ENCODE measurements at places on chromosomes 12 and 14.

DNA sequence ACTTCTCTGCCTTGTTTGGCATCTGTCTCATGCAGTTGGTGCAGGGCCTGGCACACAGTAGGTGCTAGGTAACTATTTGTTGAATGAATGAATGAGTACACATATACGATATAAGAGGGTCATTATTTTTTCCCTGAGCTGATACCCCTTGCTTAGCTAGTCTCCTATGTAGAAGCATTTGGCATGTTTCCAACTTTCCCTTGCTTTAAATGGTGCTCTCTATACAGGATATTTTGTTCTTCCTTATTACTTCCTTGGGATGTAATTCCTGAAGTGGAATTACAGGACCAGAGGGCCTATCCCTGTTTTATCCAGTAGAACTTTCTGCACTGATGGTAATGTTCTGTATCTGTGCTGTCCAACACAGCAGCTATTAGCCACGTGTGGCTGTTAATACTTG lies 250.1 kb upstream of the PWP1 start:
- DNase-seq: no peak

- DNase-seq: no peak
Observed at GRCh38 chr12:65275627-65276026, 2.9 kb upstream of the MSRB3 start.

- DNase-seq: no peak
Observed at GRCh38 chr14:28375295-28375694, 391.3 kb upstream of the FOXG1 start.

DNA sequence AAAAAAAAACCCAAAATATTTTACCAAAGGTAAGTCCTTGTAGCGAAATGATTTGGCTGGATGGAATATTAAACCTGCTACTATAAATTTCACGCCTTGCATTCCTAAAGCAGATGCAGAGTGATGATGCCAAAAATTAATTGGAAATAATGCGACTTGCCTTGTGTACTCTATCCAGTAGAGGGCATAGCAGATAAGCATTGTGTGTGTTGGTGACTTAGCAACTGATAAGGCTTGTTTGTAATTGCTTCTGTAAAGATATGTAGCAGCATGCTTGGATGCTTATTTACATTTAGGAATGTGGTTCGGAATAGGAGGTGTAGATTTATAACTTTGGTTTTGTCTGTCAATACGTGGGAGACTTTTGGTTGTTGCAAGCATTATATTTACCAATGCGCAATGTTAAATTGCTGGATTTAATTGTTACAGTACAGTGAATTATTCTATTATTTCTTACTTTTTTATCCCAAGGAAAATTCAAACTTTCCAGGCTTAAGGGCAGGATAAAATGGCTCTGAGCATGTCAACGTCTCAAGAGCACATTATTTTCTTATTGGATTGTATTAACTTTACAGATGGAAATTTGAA lies 80.5 kb downstream of the TMEM260 start:
- DNase-seq: peak; percentile 11

DNA sequence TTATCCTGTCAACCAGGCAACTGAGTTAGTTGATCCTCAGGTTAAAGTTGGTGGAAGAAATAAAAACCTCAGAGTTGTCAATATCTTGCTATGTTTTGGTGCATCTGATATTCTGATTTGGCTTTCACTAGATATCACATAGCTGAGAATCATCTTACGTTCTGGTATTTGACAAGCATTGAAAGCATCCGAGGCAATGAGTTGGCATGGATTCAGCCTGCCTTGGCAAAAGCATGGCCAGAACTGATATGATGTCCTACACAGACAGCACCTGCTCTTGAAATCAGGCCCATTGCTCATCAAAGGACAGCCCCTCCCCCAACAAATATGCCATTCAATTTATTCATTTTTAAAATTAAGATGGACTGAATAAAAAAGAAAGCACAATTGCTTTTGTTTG lies 320.7 kb upstream of the ATP2B1 start:
- no peak for DNase-seq

DNA sequence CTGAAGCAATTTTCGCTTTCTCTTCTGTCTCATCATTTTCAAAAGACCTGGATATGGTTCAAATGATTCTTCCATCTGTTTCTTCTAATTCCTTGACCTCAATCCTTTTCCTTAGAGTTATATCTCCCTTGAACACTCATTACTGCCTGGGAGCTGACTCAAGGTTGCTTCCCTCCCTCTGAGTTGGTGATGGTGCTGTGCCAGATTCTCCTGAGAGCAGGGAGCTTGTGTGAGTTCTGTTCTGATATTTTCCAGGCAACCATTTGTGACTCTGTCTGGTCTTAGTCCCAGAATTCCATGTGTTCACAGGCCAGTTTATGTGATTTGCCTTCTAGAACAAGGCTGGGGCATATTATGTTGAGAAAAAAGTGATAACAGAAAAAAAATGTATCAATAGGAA lies 505.1 kb upstream of the SYT1 start:
- DNase-seq: no peak

- no peak for DNase-seq
Observed at GRCh38 chr12:2261708-2262107, 208.9 kb downstream of the CACNA1C start.

DNA sequence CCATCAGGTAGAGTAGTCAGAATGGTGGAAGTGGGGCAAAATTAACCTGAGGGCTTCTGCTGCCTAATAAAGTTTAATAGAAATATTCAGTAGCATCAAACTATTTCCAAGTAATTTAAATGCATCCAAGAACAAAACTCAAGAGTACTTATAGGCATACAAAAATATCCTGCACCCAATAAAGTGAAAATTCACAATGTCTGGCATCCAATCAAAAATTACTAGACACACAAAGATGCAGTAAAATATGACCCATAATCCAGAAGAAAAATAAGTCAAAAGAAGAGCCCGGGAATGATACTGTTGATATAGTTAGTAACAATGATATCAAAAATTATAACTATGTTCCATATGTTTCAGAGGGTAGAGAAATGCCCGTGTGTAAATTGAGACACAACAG lies 95.3 kb downstream of the TMEM117 start:
- DNase-seq: no peak

GRCh38 chr14:29734732-29735131 lies 192.9 kb downstream of the PRKD1 start:
- no peak for DNase-seq

DNA sequence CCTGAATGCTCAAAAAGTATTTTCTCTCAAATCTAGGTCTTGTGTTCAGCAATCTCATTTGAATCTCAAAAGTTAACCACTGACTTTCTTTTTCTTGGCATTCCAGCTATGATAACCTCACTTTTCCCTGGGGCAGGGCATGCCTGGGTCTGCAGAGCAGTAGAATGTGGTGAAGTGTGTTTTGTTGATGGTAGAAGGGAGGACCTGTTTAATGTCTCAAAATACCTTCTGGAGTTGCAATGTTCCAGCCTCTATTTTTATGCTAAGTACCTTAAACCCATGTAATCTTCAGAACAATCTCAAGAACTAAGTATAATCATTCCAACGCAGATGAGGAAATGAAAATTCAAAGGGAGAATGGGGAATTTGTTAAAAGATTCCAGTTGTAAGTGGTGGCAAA lies 82.1 kb upstream of the FUT8 start:
- DNase-seq: no peak

- no peak for DNase-seq
Observed at GRCh38 chr14:97442363-97442762, 645.2 kb downstream of the VRK1 start.

- no peak for DNase-seq
Observed at GRCh38 chr12:74889563-74890236, 319.9 kb downstream of the KCNC2 start.

GRCh38 chr12:42756841-42757623 lies 167.5 kb upstream of the PRICKLE1 start:
- no peak for DNase-seq

DNA sequence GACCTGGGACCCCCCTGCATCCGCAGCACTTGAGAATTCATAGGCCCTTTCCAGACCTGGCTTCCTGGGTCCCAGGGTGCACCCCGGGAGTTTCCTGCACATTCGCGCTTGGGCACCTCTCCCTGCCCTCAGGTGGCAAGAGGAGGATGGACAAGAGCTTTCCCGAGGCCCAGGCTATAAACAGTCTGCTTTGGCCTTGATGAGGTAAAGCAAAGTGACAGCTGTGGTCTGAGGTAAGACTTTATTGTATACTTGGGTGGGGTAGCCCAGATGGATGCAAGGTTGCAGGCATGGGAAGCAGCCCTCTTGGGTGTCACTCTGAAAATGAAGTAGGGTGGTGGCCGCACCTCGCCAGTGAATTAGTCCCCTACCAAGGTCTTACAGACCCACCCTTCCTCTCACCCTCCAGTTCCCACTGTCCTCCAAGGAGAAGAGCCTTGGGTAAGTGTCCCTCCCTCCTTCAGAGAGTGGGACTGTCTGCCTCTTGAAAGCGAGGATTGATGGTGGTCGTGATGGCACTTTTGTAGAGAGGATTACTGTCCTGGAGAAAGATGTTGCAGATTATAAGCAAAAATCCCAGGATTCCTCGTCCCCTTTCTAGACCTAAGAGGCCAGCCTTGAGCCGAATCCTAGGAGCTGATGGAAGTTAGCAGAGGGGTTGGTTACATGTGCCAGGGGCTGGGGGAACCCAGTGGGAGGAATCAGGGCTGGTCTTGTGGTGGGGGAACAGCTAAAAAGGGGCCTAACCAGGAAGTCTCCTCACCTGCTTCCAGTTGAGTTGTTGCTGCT lies 10.6 kb upstream of the CSAD start:
- no peak for DNase-seq

DNA sequence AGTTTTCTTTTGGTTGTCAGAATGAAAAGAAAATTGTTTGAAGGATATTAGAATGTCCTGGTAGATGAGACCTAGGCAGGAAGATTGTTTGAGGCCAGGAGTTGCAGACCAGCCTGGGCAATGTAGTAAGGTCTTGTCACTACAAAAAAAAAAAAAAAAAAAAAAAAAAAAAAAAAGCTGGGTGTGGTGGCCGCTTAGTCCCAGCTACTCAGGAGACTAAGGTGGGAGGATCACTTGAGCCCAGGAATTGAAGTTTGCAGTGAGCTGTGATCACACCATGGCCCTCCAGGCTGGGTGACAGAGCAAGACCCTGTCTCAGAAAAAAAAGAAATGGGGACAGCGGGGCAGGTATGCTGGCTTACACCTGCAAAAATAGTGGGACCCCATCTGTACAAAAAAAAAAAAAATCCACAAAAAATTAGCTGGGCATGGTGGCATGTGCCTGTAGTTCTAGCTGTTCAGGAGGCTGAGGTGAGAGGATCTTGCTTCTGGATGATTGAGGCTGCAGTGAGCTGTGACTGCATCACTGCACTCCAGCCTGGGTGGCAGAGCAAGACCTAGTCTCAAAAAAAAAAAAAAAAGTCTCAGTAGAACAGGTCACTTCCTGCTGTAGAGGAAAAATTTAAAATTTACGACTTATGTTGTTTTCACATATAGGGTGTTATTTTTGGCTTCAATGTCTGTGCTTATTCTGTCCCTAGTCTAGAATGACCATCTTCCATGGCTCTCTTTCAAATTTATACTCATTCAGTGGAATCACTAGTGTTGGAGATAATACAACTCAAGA lies 70.7 kb downstream of the PPHLN1 start:
- no peak for DNase-seq

- DNase-seq: no peak
Observed at GRCh38 chr12:2976581-2976996, 17.4 kb downstream of the TEAD4 start.

GRCh38 chr14:93231129-93231979 lies 24.3 kb downstream of the UBR7 start:
- peak; percentile 70 for DNase-seq

DNA sequence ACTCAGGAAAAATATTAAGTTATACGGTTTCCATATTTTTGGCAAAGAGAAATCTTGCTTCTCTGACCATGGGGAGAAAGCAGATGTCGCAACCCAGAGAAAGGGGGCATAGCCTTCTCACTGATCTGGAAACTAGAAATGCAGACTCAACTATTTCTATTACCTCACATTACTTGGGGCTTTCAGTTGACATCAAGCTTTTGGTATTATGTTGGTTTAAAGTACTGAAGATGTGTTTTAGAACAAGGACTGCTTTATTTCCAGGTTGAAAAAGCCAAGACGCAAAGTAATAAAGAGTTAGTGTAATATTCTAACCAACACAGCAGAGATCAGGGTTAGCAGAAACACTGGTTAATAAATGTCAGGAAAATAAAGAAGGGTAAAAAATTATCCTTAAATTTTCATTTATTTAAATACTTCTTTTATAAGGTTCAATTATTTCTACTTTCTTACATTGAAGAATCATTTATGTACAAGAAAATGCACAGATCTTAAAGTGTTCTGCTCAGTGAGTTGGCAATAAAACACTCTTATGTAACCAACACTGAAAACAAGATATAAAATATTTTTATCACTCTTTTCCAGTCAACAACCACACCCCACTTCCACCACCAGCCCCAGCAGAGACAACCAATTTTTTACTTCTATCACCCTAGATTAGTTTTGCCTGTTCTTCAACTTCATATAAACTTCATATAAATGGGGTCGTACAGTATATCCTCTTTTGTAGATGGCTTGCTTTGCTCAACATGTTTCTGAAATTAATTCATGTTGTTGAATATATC lies 26.0 kb downstream of the DCP1B start:
- DNase-seq: no peak

GRCh38 chr14:90568405-90568804 lies 171.6 kb downstream of the CALM1 start:
- DNase-seq: no peak

DNA sequence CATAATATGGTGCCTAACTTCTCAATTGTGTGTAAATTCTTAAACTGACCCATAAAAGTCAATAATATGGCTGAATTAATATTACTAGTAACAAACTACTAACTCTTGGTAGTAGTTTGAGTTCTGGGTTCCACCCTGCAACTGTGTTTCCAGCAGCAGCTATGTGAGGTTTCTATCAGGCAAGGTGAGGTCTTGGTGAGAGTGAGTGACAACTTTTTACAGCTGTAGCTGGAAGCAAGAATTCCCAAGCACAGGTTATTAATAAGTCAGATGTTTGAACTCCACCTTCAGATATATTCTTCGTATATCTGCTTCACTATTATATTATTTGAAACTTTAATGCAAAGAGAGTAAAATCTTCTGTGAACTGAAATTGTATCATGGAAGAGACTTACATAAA lies 43.8 kb downstream of the MAP4K5 start:
- DNase-seq: no peak

- no peak for DNase-seq
Observed at GRCh38 chr12:132061197-132061596, 82.9 kb downstream of the DDX51 start.
